Neural crest cell (in vitro differentiated cells): ENCODE measurements at places on chromosomes 6 and 20.

DNA sequence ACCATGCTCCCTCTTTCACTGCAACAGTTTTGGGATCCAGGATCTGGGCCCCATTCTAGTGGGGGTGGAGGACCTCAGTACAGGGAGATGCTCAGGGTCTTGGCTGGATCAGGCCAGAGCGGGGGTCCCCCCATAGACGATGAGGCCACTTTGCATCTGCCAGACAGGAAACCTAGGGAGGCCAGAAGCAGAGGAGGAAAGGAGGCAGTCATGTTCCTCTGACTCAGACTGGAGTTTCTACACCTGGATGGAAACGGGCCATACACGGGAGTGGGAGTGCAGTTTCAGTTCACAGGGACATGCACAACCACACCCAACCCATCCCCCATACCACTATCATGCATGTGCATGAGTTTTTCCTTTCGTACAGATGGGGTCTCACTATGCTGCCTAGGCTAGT lies 3.6 kb upstream of the EMILIN3 start:
- DNase-seq: no peak

- no peak for DNase-seq
Observed at GRCh38 chr20:49659056-49659455, 54.6 kb downstream of the B4GALT5 start.

DNA sequence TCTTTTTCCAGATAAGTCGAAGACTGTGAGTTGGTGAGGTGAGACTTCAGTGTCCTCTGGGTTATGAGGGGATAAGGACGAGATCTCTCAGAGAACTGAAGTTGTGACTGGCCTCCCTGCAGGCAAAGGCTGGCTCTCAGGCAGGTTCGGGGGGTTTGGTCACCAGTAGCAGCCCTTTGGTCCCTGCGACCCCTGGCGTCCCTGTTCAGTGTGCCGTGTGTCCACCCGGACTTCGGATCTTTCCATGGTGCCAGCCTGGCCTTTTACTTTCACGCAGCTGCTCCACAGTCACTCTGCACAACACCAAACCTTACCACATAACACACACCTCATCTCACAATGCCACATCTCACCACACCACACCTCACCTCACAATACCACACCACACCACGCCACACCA lies 131.9 kb downstream of the ERMARD start:
- no peak for DNase-seq

DNA sequence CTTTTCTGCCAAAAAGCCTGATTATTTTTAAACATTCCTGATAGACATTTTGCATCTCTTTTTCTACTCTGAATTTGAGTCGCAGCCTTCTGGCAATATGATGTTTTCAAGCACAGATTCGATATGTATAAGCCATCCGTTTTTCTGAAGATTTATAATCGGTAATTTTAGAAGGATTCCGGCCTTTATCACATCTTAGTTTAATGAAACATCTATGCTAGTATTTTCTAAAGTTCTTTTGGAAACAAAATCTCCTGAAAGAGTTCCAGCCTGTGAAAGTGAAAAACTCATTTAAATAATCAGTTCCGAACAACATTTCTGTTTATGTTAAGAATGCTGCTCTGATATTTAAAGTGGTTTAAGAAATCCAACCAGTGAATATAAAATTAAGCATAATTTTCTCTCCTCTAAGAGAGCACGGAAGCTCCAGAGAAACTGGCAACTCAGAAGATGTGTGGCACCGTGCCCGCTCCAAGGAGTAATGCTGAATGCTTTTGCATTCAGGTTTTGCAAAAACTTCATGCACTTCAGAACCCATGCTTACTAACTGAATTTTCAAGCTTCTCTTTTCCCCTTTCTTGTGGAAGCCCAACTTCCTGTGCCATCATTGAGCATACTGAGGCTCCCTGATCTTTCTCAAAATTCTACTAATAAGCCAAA lies 20.7 kb downstream of the NDUFAF4 start:
- no peak for DNase-seq

GRCh38 chr20:51966296-51966971 lies 164.1 kb upstream of the SALL4 start:
- peak; percentile 52 for DNase-seq

- DNase-seq: no peak
Observed at GRCh38 chr6:102853249-102853955, 1459.9 kb downstream of the GRIK2 start.

GRCh38 chr6:132388291-132388690 lies 13.0 kb downstream of the MOXD1 start:
- DNase-seq: no peak

- DNase-seq: no peak
Observed at GRCh38 chr6:119929121-119929520, 579.6 kb upstream of the MAN1A1 start.

DNA sequence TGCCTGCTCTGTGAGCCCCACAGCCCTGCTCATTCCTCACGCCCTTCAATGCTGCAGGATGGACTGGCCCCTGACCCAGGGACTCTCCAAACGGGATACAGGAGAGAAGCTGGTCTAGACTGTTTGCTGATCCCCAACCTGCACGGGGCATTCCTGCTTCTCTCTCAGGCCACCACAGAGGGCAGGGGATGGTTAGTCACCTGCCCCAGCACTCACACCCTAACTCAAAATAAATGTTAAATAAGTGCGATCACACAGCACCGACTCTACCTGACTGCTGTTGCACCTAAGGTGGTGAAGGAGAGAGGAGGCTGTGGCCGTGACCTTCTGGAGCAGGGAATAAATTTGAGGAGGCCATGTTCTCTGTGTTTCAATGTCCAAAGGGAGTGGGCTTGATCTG lies 39.9 kb upstream of the TGM6 start:
- no peak for DNase-seq

- DNase-seq: no peak
Observed at GRCh38 chr20:63081831-63082230, 75.1 kb upstream of the BHLHE23 start.

GRCh38 chr6:20362623-20363022 lies 39.1 kb upstream of the E2F3 start:
- DNase-seq: no peak

DNA sequence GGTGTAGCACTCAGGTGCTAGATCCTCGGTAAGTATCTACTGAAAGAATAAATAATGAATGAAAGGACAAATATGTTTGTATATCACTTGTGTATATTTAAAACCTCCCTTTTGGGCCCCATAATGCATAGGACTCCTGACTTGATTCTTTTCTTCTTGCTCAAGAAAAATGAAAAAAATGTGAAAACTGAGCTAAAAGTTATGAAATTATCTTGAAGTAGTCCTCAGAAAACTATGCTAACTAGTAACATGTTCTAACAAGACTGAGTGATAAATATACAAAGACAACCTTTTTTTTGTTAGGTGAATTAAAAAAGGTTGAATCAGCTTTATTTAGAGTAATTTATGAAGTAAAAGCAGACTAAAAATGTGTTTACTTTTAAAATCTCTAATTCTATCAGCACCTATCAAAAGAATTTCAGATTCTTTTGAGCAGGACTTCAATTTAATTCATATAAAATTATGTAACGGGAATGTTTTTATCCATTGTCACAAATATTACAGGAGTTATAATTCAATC lies 247.8 kb upstream of the JAG1 start:
- DNase-seq: no peak

DNA sequence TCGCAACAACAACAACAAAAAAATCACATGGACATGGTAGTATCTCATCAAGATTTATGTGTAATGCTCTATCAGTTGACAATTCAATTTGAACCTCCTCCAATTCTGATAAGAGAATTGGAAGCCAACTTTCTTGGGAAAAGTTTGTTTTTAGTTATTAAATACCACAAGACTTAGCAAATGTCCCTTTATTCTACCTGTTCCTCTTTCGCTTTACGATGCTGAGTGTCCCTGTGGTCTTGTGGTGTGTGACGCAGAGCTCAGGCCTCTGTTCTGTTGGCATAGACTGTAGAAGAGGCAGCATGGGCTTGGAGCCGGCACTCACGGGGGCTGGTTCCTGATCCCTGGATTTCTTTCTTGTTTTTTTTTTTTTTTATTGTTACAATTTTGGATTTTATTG lies 76.7 kb downstream of the PSMB1 start:
- no peak for DNase-seq

DNA sequence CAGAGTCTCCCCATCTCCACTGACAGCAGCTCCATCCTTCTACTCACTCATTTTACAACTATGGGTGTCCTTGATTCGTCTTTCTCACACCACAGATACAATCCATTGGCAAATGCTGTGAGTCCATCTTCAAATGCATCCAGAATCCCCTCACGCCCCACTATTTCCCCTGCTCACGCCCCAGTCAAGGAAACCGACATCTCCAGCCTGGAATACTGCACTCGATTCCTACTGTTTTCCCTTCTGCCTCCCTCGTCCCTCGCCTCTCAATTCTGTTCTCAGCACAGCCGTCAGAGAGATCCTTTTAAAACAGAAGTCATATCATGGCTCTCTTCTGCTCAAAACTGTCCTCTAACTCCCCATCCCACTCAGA lies 4.7 kb downstream of the HLA-B start:
- DNase-seq: no peak

- no peak for DNase-seq
Observed at GRCh38 chr6:25601800-25602673, 50.0 kb upstream of the SCGN start.

DNA sequence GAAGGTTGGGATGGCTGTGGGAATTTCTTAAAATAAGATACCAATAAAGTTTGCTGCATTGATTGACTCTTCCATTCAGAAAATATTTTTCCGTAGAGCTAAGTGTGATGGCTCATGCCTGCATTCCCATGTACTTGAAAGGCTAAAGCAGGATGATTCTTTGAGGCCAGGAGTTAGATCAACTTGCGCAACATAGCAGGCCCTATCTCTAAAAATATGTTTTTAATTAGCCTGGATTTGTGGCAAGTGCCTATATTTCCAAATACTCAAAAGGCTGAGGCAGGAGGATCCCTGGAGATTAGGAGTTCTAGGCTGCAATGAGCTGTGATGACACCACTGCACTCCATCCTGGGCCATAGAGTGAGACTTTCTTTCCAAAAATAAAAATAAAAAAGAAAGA lies 431.2 kb upstream of the PTCHD4 start:
- DNase-seq: no peak

- DNase-seq: no peak
Observed at GRCh38 chr6:157361886-157362285, 19.1 kb upstream of the ZDHHC14 start.

DNA sequence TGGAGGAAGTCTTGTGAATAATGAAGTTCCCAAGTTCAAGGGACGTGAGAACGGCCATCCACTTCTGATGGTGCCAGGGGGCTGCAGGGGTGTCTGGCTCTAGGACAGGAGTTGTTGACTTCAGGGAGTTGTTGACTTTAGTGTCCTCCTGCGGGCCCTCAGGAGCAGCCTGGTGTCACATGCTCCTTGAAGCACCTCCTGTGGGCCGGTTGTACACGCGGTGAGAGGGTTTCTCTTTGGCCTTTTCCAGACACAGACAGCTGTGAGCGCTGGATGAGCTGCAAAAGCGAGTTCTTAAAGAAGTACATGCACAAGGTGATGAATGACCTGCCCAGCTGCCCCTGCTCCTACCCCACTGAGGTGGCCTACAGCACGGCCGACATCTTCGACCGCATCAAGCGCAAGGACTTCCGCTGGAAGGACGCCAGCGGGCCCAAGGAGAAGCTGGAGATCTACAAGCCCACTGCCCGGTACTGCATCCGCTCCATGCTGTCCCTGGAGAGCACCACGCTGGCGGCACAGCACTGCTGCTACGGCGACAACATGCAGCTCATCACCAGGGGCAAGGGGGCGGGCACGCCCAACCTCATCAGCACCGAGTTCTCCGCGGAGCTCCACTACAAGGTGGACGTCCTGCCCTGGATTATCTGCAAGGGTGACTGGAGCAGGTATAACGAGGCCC lies 77.8 kb downstream of the ISM1 start:
- no peak for DNase-seq

- no peak for DNase-seq
Observed at GRCh38 chr20:37331060-37331857, 14.7 kb upstream of the SRC start.

DNA sequence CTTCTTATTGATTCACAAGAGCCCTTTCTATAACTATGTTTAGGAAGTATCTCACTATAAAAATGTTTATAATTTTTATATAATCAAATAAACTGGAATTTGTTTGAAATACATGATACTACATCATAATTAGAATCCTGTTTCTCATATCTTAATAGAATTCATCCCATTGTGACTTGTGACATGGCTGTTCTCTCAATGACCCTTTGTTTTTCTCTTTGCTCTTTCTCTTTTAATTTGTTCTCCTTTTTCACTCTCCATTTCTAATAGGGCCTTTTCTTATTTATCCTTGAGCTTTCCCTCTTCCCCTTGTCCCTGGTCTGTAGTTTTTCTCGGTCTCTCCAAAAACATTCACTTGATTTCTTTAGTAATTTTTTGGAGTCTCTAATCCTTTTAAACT lies 111.3 kb downstream of the ADGRB3 start:
- no peak for DNase-seq

GRCh38 chr20:38296433-38296832 lies 7.5 kb upstream of the BPI start:
- no peak for DNase-seq

DNA sequence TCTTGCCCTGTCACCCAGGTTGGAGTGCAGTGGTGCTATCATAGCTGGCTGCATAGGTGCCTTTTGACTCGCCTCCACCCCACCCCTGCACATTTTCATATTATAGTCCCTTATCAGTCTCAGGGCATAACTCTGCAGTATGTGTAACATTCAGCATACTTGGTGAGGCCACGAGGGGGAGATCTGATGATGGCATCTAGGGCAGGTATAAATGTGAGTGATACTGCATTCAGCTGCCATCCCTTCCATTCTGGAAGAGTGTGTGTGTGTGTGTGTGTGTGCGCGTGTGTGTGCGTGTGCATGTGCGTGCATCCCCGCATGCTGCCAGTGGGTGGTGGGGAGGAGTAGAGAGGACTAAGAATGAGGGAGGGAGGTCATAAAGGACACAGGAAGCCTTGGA lies 81.4 kb downstream of the JARID2 start:
- DNase-seq: no peak

DNA sequence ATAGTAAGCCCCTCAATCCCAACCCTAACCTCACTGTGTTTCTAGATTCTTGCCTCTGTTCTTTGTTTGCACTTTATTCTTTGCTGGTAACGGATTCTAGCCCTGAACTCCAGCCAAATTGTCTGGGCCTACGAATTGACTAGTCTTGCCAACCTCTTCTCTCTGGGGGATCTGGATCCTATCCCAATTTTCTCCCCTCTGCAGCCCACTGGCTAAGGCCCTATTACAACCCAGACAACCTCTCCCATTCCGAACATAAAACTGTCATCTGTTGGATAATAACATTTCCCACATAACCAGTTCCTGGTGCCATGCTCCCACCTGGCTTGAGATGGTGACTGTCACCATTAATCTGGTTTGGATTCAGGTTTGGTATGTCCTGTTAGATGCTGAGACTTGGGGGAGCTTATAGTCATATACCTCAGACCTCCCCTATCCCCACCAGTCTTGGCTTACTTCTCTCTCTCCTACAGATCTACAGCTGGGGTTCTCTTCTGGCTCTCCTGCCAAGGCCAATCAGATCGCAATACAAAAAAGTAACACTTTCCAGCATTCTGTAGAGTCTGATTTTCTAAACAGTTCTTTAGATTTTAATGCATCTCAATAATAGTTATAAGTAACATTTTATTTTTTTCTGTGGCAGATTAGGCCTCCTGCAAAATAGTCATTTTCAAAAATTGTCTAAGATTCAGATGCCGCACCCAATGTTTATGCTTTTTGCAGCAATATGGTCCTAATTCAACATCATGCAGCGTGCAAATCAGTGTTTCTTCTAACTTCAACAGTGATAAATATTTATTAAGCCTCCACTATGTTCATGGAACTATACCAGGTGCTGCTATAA lies 29.8 kb upstream of the AHI1 start:
- DNase-seq: no peak

GRCh38 chr20:63951398-63952209 lies 4.6 kb downstream of the UCKL1 start:
- no peak for DNase-seq
